Stimulated activated CD4-positive, alpha-beta T cell treated with anti-CD3 and anti-CD28 coated beads, TNF-alpha, amount 100 ng/mL, for 4 hours (primary cell): ENCODE measurements at places on chromosomes 1 and 21.

DNA sequence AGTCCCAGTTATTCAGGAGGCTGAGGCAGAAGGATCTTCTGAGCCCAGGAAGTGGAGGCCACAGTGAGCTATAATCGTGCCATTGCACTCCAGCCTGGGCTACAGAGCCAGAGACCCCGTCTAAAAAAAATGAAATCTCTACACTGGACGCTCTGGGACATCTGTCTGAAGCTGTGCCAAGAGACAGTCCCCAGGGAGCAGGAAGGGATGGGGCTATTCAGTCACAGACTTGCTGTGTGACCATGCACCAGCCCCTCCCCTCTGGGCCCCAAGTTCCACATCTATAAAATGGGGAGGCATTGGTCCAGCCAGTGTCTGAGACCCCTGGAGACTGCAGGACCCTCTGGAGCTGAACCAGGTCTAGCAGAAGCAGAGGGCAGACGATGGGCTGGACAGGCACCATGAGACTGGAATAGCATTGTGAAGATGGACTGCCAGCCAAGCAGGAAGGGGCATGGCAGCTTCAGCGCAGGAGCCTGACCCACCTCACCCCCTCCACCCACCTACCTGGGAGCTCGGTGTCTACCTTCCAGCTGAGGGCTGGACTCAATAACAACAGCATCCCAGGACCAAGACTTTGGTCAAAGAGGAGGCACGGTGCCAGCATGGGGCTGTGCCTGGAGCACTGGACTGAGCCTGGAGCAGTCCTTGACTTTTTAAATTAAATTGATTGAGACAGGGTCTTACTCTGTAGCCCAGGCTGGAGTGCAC is 1.4 kb downstream of the TMEM54 start:
- DNase-seq: no peak

- DNase-seq: no peak
These were observed 5.6 kb upstream of the LACTBL1 start for GRCh38 chr1:22978299-22978698.

DNA sequence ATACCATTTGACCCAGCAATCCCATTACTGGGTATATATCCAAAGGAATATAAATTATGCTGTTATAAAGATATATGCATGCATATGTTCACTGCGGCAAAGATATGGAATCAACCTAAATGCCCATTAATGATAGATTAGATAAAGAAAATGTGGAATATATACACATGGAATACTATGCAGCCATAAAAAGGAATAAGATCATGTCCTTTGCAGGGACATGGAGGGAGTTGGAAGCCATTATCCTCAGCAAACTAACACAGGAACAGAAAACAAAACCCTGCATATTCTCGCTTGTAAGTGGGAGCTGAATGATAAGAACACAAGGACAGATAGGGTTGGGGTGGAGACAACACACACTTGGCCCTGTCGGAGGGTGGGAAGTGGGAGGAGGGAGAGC is 19.8 kb upstream of the REG4 start:
- DNase-seq: no peak

GRCh38 chr1:111449703-111450017 is 396 bp downstream of the ATP5PB start:
- DNase-seq: no peak

DNA sequence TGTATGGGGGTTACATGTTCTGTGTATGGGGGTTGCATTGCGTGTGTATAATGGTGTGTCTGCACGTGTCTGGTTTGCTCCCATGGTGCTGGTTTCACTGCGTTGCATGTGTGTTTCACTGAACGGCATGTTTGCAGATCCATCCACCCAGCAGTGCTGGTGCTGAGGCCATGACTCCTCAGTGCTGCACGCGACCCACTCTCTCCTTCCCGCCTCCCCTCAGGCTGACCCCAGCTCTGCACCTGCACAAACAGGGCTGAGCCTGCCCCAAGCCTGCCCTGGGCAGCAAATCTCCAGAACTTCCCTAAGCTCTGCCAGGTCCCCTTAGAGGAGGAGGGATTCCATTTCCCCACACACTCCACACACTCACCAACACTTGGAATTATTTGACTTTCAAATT is 18.7 kb downstream of the ACTRT2 start:
- no peak for DNase-seq

GRCh38 chr1:113991467-113991997 is 12.3 kb downstream of the OLFML3 start:
- no peak for DNase-seq

DNA sequence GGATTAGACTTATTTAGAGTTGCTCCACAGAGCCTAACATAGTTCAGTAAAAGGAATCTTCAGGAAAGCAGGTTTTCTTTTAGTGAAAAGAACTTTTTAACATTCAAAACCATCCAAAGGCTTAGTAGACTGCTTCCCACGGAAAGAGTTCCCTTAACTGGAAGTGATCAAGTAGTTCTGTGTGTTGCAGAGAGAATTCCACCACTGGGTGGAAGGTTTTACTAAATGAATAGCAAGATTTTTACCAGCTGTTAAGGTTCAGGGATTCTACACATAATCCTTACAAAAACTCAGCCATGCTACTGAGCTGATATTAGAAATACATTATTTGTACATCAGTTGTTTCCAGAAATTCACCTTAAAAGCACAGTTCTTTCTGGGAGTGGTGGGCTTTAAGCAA is 119.7 kb downstream of the GDAP2 start:
- DNase-seq: no peak

DNA sequence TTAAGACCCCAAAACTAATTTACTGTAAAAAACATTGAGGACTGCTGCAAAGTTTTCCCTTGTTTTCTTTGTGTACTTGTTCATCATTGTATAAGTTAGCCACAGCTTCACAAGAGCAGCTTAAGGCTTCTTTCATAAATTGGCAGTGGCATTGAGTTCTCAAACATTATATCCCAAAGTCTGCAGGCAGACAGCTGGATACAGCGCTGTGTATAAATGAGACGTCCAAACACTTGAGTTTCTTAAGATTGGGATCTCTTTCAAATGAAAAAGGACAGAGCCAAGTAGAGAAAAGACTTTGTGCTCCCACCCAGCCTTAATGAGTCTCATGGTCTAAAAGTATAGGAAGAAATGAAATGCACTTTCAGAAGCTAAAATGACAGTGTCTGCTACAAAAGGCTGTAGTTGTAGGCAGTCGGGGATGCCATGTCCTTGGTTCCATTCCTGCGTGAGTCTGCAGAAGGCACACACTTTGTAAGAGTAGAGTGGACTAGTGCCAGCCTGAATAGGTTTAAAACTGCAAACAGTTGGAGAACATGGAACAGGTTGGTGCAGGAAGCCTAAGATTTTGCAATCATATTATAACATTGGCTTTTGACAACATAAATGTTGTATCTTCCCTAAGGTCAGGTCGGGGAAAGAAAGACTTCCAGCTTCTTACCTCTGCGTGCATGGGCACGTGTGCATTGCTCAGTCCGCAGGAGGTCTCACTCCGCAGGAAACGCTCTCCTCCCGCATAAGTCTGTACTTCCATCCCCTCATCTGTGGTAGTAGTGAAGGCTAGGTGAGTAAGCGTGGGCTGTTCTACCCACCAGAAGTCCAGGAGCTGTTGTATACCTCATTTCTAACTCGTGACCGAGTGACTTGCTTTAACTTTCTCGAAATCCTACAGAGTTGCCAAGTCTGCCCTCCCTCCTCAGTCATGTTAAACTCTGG is 94.4 kb downstream of the CD247 start:
- no peak for DNase-seq

DNA sequence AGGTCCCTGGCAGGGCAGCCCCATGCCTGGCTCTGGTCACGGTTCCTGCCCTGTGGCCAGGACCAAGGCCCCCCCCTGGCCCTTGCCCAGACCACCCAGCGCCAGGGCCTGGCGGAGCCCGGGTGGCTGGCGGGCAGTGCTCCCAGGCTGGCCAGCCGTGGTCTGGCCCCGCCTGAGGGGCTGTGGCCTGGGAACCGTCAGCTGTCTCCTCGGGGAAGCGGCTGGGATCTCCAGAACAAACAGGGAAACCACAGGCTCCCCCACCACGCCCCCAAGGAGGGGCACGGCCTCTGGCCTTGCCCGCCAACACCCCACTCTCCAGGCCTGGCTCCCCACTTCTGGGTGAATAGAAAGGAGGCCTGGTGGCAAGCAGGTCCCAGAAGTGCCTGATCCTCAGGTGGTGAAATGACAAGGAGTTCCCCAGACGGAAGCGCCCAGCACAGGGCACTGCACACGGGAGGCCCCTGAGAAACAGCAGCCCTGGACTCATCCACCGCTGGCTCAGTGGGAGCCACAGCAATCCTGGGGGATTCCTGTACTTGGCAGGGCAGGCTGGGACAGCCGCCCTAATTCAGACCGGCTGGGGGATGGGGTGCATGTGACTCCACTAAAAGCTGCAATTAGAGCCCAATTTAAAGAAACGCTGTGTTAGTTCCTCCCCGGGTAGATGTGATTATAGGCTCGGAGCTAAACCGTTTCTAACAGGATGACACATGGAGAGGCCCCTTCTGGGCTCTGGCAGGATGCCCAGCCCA is 78.9 kb downstream of the RAP1GAP start:
- DNase-seq: no peak

DNA sequence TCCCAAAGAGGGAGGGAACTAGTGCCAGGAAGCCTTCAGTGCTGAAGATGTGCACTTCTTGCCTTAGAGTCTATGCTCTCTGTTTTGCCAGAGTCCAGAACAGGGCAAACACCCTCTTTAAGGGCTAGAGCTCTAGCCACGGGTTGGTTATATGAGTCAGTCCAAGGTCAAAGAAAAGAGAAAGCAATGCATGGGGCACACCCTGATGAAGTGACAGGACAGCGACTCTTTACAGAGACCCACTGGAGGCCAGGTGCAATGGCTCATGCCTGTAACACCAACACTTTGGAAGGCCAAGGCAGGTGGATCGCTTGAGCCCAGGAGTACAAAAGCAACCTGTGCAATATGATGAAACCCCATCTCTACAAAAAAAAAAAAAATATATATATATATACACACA is 86.1 kb downstream of the TGFBR3 start:
- DNase-seq: no peak

DNA sequence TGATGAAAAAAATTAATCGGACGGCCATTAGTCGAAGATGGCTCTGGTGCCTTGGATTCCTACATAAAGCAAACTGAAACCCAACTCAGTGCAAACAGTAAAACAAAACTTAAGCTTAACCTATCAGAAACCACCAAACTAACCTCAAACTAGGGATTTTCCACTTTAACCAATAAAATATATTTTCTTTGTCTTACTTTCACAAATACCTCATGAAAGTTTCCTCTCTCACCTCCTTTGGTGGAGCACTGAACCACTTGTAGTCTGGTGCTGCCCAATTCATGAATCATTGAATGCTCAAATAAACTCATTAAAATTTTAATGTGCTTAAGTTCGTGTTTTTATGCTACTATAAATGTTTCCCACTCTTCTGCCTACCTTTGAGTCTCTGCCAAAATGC is 7.0 kb downstream of the ADORA3 start:
- DNase-seq: no peak

GRCh38 chr1:37858931-37859506 is 373 bp downstream of the MTF1 start:
- DNase-seq: no peak

DNA sequence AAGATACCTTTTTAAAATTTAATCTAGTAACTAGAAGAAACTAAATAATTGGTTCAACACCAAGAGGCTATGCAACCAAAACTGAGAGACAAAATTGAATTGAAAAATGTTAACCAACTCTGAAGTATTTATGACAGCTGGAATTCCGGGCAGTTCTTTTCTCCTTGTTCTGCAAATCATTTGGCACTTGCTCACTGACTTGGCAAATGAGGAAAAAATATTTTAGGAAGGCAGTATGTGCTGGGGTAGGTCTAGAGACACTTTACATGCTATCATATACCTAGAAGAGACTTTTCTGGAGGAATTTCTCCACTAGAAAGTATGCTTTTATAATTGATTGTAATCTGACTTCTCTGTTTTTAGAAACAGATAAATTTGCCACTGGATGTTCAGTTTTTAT is 22.1 kb upstream of the SH3D21 start:
- no peak for DNase-seq

DNA sequence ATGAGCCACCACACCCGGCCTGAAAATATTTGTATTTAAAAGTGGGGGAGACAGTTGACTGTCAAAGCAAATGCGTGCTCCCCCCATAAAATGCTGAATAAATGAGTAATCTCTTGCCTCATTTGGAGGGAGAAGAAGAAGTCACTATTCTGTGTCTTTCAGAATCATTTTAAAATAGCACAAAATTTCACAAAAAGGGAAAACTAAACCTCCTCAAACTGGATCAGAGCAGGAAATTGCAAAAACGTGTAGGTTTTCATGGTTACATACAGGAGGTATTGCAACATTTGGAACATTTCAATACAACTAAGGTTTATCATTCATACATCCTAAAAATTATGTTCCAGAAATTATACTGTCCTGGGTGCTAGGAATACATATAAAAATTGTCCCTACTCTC is 13.6 kb downstream of the MTF1 start:
- no peak for DNase-seq

DNA sequence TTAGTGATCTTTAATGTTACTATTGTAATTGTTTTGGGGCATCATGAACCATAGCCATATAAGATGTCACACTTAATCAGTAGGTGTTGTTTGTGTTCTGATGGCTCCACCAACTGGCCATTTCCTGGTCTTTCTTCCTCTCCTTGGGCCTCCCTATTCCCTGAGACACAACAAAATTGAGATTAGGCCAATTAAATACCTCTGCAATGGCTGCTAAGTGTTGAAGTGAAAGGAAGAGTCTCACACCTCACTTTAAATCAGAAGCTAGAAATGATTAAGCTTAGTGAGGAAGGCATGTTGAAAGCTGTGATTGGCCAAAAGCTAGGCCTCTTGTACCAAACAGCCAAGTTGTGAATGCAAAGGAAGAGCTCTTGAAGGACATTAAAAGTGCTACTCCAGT is 30.7 kb downstream of the PPP2R5A start:
- DNase-seq: no peak

- DNase-seq: no peak
These were observed 578.9 kb downstream of the PLPP3 start for GRCh38 chr1:56000424-56000823.

DNA sequence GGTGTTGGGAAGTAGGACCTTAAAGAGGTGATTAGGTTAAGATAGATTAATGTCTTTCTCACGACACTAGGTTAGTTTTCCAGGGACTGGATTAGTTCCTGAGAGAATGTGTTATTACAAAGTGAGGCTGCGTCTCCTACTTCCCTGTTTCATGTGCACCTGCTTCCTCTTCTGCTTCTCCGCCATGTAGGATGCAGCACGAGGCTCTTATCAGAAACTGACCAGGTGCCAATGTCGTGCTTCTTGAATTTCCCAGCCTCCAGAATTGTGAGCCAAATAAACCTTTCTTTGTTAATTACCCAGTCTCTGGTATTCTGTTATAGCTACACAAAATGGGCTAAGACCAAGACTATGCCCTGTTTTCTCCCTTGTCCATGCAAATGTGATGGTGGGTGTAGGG is 152.2 kb upstream of the LMO4 start:
- DNase-seq: no peak

GRCh38 chr1:27318596-27318995 is 3.4 kb upstream of the TMEM222 start:
- DNase-seq: no peak

GRCh38 chr1:78047631-78048030 is 1.9 kb downstream of the GIPC2 start:
- no peak for DNase-seq

- DNase-seq: no peak
These were observed 58.6 kb upstream of the SOX13 start for GRCh38 chr1:204014336-204014735.
